Head of caudate nucleus (tissue), 42 donors: ENCODE measurements at places on chromosomes 5 and 9.

DNA sequence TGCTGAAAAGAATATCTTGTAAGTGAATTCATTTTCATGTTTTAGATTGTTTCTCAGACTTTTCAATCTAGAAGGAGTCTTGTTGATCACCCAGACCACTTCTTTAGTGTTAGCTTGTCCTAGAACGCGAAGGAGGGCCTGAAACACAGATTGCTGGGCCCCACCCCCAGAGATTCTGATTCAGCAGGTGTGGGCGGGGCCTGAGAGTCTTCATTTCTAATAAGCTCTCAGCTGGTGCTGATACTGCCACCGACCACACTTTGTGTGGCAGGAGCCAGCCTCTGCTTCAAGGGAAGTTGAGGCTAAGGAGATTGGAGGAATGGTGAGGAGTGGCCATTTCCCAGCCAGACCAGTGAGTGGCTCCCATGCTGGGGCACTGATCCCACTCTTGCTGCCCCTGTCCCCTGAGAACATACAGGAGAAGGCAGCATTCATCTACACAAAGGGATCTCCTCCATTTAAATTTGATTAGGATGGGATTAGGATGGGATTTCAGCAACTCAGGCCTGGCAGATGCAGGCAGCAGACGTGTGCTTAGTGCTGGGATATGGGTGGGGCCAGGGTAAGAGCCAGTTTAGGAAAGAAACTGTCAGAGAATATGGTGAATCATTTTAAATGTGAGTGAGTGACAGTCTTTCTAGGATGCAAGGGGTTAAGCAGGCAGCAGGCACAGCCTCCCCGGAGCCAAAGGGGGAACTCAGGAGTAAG, 35.9 kb downstream of the ZNF618 start:
- no peak for DNase-seq

DNA sequence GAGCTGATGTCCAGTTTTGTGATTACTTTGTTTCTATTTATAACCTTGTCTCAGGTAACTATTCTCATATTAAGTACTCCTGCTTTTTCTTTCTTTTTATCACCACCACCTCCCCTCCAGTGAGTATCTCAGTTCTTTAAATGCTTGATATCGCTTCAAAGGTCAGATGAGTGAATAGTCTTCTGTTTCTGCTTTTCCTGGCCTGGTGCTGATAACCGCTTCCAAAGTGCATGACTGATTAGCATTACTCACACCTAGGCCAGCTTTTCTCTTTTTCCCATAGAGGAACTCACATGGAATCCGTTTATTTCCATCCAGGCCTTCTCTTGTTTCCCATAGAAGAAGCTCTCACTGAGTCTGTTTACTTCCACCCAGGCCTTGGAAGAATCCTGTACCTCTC, 3.2 kb downstream of the SLC36A1 start:
- DNase-seq: no peak

GRCh38 chr5:40615586-40616170, 64.0 kb upstream of the PTGER4 start:
- no peak for DNase-seq

DNA sequence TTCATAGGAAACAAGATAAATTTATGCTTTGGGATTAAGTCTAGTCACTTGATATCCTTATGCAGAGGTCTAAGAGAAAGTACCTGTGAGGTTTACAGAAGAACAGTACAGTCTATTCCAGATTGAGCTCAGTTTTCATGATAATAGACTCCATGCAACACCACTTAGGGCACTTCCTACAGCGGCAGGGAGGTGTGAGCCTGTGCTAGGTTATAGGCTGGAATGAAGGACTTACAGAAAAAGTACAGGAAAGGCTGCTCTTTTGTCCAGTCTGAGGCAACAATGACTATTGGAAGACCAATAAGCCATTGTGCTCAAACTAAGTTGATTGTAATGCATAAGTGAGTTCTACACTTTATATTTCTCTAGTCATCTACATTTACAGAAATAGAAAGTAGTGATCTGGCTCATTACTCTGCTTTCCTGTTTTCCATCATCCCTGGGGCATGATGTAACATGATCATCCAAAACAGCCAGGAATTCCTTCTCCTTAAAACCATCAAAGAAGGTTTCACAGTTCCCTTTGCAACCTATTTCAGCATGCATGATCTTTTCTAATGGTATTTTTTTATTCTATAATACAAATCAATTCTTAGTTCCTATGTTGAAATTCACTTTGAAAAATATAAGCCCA, 322.8 kb downstream of the SLF1 start:
- no peak for DNase-seq

DNA sequence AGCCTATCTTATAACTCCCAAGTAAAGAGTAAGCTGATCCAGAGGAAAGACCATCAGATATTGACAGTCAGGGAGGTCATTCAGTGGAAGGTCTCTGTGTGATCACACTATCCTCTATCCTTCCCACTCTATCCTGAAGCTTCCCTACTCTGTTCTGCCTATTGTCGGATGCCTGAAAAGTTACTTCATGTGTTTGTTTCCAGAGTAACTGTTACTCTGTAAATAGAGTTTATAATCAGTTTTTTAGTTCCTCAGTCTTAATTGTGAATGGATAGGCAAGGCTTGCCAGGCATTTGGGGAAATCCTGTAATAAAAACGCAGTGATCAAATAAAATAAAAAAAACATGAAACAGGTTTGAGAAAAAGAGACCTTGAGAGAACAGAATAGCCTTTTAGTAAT, 79.8 kb downstream of the XRCC4 start:
- DNase-seq: no peak

GRCh38 chr5:55699041-55699688, 13.0 kb downstream of the SLC38A9 start:
- no peak for DNase-seq

- DNase-seq: no peak
Observed at GRCh38 chr5:140553657-140554056, 3.6 kb downstream of the SRA1 start.

DNA sequence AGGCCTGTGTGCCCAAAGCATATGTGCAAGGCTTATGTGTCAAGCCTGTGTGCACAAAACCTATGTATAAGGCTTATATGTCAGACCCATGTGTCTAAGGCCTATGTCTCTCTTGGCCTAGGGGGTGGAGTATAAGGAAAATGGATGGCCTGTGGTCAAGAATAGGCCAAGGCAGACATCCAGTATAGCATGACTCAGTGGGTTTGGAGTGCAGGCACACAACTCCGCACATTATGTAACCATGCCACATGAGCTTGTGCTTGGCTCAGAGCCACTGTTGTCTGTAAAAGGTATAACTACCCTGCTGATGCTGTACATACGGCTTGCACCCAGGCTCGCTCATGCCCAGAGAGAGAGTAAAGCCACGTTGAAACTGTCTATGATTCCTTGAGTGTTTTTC, 626.4 kb upstream of the NUDT12 start:
- DNase-seq: no peak

DNA sequence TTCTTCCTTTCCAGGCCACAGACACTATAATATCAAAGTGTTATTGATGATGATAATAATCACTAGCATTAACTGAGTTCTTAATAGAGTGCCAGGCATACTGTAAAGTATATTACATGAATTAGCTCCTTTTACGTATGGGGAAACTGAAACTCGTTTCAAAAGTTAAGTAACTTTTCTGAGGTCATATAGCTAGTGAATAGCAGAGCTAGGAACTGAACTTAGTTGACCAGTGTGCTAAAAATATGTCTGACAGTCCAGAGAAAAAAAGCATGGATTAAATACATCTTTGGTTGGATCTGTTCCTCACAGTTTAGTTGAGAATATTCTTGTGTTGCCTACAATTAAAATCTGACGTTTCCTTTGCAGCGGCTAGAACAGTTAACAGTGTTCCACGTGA, 18.4 kb upstream of the CATSPER3 start:
- no peak for DNase-seq

GRCh38 chr9:35526087-35526801, 36.3 kb downstream of the RUSC2 start:
- DNase-seq: no peak

- no peak for DNase-seq
Observed at GRCh38 chr5:135190416-135191083, 156.5 kb upstream of the PITX1 start.

- DNase-seq: peak; percentile 71
Observed at GRCh38 chr5:61817472-61818326, 485.6 kb downstream of the ZSWIM6 start.

- no peak for DNase-seq
Observed at GRCh38 chr5:119063579-119064379, 7.1 kb upstream of the DMXL1 start.

- no peak for DNase-seq
Observed at GRCh38 chr5:111159845-111160244, 64.3 kb upstream of the CAMK4 start.

- DNase-seq: no peak
Observed at GRCh38 chr5:87300744-87301143, 33.1 kb downstream of the RASA1 start.

DNA sequence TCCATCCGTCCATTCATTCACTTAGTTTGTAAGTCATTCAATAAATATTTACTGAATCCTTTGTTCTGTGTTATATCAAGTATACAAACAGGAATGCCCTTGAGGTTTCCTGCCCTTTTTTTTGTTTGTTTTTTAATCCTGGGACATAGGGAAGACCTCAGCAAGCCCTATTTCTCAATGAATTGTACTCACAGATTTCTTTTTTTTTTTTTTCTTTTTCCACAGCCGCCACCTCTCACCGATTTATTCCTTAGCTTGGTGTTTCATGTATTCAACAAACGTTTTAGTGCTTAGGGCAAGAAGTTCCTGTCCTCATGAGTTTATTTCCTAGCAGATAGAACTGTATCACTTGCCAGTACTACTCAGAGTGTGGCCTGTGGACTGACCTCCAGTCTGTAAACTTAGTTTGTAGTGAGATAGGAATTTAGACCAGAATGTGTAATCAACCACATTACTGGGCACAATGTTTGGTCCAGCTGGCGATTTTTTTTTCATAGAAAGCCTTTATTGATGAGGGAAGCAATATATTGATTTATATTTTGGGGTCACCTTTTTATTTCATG, 35.4 kb upstream of the C5orf47 start:
- no peak for DNase-seq

DNA sequence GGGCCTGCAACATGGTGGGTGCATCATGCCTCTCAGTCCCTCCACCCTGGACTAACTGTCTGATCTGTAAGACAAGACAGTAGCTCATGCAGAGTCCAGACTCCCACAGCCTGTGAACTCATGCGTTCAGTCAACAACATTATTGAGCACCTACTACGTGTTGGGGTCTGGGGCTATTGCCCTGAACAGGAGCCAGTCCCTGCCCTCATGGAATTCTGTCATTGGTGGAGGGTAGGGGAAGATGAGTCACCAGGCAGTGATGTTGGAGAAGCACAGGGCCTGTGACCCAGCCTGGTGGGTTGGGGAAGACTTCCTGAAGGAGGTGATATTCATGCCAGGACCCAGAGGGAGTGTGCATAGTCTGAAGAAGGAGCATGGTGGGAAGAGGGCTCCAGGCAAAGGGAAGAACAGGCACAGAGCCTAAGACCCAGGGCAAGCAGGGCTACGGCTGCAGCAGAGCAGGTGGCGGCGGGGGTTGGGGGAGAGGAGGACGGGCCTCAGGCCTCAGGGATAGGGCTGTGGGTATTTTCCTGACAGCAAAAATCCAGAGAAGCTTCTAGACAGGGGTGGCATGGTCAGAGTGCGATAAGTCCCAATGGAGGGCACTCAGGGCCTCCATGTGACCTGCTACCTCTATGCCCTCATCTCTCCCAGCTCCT, 26.7 kb upstream of the PSD2 start:
- DNase-seq: no peak

- DNase-seq: no peak
Observed at GRCh38 chr5:127824126-127824525, 120.9 kb downstream of the CCDC192 start.

DNA sequence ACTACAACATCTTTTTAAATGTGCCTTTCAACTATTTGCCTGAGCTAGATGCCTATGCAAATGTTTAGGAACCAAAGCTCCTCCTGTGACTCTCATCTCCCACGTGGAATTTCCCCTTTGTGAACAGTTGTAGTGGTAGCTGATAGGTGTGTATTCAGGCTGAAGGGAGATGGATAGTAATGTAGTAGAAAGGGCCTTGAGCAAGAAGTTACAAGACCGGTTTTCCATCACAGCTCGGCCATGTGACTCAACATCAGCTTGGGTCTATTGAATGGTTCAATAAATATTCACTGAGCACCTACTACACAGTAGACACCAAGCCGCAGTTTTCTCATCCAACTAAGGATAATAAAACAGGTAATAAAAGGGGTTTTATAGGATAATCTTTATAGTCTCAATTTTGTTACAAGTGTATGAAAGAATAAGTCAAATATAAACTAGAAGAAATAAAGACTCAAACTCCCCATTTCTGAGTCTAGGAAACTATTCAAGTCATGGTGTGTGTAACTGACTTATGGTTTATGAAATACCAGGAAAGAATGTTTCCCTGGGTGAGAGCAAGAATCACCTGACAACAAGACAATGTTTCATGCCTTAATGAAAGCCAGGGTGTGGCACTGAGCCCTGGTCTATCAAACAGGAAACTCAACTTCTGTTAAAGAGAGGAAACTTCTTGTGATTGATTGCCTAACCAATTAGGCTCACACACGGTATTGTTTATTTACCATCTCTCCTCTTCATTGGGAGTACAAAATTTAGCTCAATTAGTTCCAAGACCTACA, 187.1 kb upstream of the SPEF2 start:
- no peak for DNase-seq

DNA sequence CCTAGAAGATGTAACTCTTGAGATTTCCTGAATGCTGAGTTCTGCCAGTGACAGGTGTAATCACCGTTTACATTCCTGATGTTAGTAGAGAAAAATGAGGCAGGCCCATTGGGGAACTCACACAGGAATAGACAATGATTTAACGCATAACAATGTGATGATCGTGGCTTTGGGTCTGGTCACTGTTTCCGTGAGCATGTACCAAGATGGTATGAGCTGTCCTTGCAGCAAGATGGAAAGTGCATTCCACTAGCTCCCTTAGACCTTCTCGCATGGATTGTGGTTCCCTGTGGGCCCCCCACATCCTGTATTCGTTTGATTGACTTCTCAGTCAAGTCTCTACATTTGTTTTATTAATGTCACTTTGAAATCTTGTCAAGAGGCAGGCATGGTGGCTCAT, 124.0 kb upstream of the DAP start:
- no peak for DNase-seq

DNA sequence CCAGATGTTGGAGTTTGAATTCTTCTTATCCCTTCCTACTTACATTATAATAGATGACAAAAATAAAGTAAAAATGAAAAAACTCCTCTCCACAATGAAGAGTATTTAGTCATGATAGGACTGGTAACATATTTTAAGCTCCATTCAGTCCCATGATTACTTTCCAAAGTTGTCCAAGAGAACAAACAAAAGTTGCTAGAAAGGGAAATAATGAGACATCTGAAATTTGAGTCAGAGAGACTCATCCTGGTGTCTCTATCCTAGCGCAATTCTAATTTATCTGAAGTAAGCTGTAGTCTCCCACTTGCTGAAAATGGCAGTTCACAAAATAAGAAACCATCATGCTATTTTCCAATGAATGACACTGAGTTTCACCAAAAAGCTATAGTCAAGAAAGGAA, 152.2 kb downstream of the BNC2 start:
- DNase-seq: no peak

DNA sequence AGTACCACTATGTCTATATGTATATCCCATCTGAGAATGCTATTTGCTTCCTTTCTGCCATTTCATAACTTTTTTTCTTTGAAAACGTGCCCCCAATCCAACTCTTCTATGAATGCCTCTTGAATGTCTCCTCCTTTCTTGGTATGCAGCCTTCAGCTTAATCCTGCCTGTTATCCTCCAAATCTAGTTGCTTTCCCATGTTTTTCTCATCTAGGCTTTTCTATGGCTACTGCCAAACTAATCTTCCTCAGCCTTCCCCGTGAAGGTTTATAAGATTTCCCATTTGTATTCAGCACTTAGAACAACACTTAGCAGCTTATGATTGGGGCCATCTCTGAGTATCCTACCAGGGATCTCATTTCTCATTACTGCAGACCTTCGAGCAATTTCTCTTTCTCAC, 2.5 kb downstream of the TGFBR1 start:
- no peak for DNase-seq
